BJ (cell line): ENCODE measurements at places on chromosomes 13 and 19. TPM values are rescaled to one million over a fixed set of nuclear protein-coding genes. Genes with fewer than 3 reads are reported as not detected.

- DNase-seq, result no peak
These were observed 296.1 kb upstream of the SLITRK6 start for GRCh38 chr13:86095351-86095750.

DNA sequence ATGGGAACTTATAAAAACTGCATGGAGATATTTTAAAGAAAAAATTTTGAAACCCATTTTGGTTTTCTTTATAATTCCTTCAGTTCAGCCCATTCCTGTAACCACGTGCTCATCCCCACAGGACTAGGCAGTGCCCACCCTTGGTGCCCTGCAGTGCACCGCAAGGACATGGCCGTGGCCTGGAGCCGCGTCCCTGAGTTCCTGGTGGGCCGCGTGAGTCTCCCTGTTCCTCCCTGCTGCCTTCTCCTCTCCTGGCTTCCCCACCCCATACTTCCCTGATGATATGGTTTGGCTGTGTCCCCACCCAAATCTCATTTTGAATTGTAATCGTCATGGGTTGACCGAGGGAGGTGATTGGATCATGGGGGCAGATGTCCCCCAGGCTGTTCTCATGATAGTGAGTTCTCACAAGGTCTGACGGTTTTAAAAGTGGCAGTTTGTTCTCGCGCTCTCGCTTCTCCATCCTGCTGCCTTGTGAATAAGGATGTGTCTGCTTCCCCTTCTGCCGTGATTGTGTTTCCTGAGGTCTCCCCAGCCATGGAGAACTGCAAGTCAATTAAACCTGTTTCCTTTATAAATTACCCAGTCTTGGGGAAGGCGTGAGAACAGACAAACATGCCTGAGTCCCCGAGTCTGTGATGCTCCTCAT is 31.6 kb upstream of the TFDP1 start:
- DNase-seq, result no peak

Gene KLHL1
- polyA plus RNA-seq, result not detected in 2 replicates

DNA sequence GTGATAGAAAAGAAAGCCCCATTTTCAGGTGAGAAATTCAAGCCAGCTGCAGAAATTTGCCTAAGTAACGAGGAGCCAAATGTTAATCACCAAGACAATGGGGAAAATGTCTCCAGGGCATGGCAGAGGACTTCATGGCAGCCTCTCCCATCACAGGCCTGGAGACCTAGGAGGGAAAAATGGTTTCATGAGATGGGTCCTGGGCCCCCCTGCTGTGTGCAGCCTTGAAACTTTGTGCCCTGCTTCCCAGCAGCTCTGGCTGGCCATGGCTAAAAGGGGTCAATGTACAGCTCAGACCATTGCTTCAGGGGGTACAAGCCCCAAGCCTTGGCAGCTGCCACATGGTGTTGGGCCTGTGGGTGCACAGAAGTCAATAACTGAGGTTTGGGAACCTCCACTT is 9.9 kb downstream of the N4BP2L1 start:
- DNase-seq, result no peak
